ENCODE measurements at places on chromosomes 2 and 18.

DNA sequence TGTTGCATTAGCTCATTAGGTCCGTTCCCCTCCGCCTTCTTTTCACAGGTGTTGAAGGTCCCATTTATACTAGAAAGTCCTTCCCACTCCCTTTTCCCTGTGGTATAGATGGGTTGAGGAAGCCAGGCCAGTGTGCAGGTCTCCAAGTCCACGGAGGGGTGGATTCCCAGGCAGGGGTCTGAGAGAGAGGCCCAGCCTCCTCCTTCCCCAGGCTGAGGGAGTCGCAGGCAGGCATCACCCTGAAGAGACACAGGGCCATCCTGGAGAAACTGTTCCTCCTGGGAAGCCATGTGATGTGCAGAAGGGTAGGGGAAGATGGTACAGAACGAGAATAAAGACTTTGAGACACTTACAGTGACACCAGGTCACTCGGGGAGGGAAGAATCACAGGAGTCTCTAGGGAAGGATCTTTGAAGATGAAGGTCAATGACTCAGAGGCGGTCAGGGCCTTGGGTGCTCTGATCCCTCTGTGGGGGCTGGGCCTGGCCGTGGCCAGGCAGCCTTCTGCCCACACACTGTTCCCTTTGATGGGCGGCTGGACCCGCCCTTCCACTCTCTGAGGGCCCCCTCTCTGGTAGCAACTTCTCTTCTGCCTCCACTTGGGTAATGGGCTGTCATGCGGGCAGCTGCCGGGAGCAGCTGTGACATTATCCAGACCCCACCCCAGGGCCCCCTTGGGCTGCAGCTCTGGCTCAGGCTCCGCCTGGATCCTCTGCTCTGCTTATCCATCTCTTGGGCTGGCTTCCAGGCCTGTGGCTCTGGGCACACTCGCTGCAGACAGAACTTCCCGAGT is 45.1 kb downstream of the RHOB start:
- DNase-seq, result no peak

DNA sequence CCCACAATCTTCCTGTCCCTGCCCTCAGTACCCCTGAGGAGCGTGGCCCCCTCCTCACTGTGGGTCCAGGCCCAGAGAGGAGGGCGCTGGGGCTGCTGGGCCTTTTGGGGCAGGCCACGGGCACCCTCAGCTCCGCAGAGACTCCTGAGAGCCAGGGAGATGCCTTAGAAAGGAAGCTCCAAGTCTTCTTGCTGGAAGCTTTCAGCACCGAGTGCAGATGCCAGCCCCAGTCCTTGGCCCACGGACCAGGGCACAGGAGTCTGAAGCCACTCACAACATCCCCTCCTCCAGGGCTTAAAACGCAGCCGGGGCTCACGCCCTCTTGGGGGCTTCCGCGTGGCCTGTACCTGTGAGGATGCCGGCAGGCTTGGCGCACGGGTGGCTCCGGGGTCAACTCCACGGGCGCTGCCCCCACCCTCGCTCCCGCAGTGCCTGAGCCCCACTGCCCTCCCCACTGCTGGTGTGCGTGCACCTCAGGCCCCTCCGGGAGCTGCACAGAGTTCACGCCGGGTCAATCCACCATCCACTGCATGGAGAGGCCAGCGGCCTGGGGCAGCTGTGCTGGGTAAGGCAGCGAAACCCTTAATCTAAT is 72.1 kb upstream of the CTDP1 start:
- no peak for DNase-seq

GRCh38 chr2:43114210-43114609 is 112.2 kb downstream of the ZFP36L2 start:
- no peak for DNase-seq

DNA sequence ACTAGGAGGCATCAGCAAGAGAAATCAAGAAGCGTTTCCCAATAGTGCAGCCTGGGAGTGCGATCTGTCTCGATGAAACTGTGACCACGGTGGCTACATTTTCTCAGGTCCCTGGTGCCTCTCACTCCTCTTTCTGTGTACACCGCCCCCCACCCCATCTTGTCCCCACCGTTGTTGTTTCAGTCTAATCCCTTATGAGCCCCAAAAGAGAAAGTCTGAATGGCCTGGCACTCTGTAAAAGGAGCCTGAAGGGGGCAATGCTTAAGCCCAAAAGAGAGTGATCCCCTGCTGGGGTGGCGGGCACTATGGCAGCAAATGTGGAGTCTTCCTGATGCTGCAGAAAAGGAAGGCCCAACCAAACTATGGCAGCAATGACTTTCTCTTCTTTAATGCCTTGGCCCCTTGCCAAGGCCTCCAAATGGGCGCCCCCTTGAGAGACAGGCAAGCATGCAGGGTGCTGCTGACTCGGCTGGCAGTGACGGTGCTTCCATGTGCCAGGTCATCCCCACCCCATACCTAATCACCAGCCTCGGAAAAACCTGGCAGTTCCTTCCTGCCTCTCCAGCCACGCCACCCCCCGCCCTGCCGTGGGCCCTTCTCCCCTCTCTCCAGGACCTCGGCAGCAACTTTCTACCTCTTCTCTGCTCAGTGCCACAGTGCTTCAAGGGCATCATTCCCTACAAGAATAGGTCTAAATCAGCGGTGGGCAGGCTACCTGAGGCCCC is 123.0 kb downstream of the CYP26B1 start:
- DNase-seq, result no peak

- DNase-seq, result no peak
These were observed 261.4 kb upstream of the MGAT5 start for GRCh38 chr2:133992454-133992853.

GRCh38 chr2:75162897-75163296 is 36.4 kb downstream of the TACR1 start:
- no peak for DNase-seq

DNA sequence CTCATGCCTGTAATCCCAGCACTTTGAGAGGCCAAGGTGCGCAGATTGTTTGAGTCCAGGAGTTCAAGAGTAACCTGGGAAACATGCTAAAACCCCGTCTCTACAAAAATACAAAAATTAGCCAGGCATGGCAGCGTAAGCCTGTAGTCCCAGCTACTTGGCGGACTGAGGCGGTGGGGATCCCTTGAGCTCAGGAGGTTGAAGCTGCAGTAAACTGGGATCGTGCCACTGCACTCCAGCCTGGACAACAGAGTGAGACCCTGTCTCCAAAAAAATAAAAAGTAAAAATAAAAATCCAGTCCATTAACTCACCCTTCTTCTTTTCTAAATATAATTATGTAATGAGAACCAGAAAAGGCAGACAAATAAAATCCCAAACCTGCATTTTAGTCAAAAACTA is 8.2 kb downstream of the BAZ2B start:
- no peak for DNase-seq

DNA sequence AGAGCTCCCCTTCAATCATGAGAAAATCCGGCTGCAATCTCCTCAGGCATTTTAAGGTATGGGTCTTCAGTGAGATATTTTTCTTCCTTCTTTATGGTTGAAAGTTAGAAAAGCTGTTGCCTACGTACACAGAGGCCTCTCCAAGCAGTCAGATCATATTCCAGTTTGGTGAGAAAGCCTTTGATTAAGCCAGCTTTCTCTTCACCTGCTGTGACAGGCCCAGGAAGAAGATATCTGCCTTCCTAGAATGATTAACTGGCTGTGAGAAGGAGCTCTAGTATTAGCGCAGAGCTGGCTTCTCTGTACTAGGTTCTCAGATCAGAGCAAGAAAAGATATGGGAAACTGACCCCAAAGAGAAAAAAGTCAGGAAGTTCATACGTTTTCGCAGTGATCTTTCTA is 585.0 kb upstream of the CHAC2 start:
- no peak for DNase-seq

DNA sequence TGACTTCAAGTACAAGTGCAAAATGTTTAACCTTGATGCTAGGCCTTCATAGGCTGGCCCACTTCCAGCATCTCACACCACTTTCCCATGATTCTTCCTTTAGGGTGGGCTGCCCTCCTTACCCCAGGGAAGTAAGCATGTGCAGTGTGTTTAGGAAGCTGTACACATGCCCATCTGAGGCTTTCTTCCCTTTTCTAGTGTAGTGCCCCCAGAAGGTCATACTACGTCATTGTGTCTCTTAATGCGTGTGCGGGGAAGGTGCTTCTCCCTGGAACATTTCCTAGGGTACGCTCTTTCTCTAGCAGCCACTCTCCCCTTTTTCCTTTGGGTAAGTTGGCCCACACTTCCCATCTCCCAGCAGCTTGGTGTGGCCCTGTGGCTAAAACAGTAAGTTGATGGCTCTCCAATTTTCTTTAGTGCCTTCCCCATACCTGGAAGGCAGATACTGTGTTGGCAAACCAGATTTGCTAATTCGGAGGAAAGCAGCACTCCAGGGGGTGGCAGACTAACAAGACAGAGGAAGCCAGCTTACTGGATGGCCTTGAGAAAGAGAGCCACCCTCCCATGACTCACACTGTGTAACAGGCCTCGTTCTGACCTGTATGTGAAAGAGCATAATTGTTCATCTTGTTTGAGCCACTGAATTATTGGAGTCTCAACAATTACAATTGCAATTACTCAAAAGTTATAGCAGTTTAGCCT is 1.1 kb upstream of the SULT6B1 start:
- no peak for DNase-seq

- no peak for DNase-seq
These were observed 64.3 kb downstream of the NFATC1 start for GRCh38 chr18:79459946-79460480.

GRCh38 chr2:73018188-73018825 is 53.2 kb downstream of the SFXN5 start:
- DNase-seq, result no peak

- no peak for DNase-seq
These were observed 55.2 kb upstream of the CAB39 start for GRCh38 chr2:230657462-230657861.

- DNase-seq, result peak; percentile 86
These were observed 16.5 kb downstream of the SCG2 start for GRCh38 chr2:223585666-223586065.

DNA sequence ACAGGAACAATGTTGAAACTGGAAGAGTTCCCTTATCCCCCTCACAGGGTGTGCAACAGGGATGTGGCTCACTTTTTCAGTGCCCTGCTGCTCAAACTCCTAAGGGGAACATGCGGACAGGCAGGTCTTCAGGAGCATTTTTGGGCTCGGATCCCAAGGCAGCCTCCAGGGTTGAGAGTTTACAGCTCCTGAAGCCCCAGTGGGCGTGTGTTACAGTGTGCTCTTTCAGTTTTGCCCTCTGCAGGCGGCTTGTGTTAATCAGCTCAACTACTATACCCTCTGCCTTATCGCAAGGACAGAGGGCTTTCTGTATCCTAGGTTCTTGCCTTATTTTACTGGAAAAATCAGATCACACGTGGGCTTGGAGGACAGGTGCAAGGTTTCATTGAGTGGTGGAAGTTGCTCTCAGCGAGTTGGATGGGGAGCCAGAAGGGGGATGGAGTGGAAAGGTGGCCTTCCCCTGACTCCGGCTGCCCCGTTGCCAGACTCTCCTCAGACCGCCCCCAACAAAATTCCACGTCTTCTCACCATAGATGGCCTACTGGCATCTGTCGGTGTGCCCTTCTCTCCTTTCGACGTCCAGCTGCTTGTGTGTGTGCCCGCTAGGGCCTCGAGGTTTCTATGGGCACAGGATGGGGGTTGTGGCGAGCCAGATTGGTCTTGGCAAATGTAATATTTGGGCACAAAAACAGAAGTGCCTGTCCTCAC is 541.9 kb downstream of the TMX3 start:
- DNase-seq, result no peak

DNA sequence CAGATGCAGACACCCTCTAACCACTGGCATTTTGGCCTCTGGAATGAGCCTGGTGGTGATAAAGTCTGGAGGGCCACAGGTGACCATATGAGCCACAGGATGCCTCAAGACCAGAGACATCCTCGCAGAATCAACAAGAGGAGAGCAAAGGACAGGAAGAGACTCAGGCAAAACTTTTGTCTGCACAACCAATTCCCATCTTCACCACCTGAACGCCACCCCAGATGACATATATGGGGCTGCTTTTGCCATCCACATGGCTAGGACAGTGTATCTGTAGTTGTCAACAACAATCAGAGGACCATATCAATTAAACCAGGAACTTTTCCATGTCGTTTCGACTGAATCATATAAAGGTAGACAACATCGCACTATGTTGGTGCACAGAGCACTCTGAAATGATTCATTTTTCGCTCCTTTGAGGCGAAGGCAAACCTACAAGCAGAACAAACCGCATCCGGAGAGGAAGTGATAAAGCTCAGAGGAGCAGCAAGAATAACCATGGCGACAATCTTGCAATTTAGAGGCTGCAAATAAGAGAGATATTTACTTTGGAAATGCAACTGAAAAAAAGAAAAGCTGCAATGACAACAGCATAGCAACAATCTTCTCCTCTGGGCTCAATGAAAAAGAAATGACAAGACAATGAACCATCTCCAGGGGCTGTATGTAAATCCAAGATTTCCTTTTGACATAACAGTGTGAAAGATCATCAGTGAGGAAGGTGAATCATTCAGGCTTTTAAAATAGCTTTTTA is 204.5 kb downstream of the ARL4C start:
- peak; percentile 10 for DNase-seq
